ENCODE measurements at places on chromosomes 2 and 18.

GRCh38 chr2:97654791-97655190 is 8.9 kb downstream of the COX5B start:
- no peak for DNase-seq

- DNase-seq, result no peak
Measured at GRCh38 chr2:68098291-68098797, 35.5 kb upstream of the C1D start.

DNA sequence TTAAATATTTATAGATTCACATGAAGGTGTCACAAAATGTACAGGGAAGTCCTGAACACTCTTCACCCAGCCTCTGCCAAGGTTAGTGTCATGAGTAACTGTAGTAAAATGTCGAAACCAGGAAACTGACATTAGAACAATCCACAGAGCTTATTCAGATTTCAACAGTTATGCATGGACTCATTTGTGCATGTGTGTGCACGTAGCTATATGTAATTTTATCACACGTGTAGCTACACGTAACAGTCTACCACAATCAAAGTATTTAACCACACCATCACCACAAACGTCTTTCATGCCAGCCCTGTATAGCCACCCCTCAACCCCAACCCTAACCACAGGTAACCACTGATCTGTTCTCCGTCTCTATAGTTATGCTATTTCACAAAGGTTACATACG is 211.7 kb upstream of the REV1 start:
- DNase-seq, result no peak

GRCh38 chr18:74064510-74064909 is 83.1 kb downstream of the FBXO15 start:
- no peak for DNase-seq

GRCh38 chr2:61425605-61426155 is 45.2 kb downstream of the USP34 start:
- DNase-seq, result no peak

DNA sequence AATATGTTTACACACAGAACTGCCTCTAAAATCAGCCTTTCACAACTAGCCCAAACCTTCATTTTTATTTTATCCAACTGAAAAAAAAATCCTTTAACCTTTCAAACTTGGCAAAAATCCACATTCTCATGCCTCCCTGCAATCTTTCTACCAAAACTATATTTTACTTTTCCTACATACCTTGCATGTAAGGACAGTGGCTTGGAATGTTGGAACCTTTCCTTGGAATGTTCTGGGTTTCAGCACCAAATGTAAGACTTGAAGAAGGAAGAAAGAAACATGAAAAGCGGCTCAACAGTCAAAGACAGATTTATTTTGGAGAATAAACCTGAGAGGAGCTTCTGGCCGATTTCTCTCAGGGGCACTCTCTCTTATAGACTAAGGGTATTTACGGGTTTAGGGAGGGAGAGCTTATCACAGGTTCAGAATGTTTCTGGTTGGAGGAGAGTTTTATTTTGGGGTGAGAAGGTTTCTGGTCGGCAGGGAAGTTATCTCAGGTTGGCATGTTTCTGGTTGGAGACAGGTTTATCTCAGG is 79.7 kb downstream of the RRM2 start:
- DNase-seq, result no peak

GRCh38 chr2:142270291-142270690 is 139.5 kb upstream of the LRP1B start:
- no peak for DNase-seq

All from activated CD4-positive, CD25-positive, alpha-beta regulatory T cell treated with anti-CD3 and anti-CD28 coated beads, Interleukin-2, amount 50 U/mL, for 16 hours (primary cell).